ENCODE measurements at places on chromosomes 1 and 21.
A peak's percentile ranks its signal among the peaks of the same experiment; 100 is the strongest.

DNA sequence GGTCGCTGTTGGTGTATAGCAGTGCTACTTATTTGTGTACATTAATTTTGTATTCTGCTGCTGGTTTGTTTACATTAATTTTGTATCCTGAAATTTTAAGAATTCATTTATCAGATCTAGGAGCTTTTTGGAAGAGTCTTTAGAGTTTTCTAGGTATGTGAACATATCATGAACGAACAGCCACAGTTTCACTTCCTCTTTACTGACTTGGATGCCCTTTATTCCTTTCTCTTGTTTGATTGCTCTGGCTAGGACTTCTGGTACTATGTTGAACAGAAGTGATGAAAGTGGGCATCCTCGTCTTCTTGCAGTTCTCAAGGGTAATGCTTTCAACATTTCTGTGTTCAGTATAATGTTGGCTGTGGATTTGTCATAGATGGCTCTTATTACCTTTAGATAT is 1757.9 kb downstream of the BRINP3 start:
- DNase-seq, result no peak

DNA sequence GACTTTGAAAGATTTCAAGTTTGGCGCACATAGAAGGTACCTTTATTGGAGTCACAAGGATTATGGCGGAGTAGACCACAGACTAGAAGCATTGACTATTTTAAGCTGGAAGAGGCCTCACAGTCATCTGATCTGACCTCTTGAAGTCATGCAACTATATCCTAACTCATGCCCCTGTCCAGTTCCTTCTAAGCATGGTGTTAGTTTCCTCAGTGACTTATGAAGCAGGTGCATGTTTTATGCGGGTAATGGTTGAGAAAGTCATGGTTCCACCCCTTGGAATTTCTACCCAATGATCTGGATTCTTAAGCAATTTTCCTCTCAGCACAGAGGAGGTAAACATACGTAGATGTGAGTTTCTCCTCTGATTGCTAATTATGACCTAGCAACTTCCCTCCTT is 11.7 kb downstream of the OLFML3 start:
- DNase-seq, result no peak

GRCh38 chr1:13513063-13513894 is 524 bp downstream of the LRRC38 start:
- DNase-seq, result no peak

- peak; percentile 71 for DNase-seq
Observed at GRCh38 chr21:38819719-38820159, 14.0 kb downstream of the ETS2 start.

GRCh38 chr1:53093451-53093754 is 31.4 kb downstream of the PODN start:
- DNase-seq, result no peak

DNA sequence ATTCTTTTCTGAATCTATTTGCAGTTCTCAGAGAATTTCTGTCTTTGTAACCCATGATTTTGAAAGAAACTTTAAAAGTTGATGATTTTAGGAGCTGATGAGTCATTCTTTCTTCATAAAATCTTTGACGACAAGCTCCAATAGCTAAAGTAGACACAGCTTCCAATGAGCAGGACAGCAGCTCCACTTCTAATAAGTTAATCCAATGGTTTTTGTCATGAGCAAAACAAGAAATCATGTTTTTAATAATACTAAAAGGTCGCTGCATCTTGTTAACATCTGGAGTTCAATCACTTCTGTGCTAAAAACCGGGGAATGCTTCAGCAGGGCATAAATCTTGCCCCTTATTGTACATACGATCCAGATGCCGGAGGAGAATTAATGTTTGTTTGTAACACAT is 48.9 kb upstream of the GORAB start:
- no peak for DNase-seq

DNA sequence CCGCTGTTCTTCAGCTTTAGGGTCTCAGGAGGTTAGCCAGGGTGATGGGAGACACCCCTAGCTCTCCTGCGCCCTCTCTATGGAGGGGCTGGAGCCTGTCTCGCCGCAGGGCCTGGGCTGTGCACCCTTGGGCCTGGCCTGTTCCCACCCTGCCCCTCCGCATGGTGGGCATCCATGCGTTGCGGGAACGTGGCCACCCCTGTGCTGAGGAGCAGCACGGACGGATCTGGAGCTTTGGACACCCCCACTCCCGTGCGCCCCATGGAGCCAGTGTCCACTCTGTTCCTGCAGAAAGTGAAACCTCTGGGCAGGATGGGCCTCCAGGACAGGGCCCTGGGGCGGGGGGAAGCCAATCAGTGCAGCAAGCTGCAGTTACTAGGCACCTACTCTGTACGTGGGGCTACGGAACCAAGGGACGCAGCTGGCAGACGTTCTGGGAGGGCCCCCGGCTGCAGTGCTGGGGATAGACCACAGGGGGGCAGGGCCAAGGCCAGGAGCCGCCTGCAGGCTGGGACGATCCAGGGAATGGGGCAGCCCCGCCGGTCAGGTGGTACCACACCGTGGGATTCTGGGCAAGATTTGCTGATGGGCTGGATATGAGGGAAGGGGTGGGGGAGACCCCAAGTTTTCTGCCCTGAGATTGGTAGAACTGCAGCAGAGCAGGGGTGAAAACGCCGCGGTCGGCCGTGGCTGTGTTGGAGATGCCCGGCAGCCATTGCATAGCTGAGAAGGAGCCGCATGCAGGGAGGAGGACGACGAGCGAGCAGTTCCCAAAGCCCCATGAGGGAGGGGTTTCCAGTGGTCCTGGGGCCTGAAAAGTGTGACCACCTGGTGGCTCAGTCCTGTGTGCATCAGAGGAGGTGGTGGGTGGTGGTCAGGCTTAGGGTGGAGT is 43.3 kb downstream of the TP73 start:
- peak; percentile 59 for DNase-seq

DNA sequence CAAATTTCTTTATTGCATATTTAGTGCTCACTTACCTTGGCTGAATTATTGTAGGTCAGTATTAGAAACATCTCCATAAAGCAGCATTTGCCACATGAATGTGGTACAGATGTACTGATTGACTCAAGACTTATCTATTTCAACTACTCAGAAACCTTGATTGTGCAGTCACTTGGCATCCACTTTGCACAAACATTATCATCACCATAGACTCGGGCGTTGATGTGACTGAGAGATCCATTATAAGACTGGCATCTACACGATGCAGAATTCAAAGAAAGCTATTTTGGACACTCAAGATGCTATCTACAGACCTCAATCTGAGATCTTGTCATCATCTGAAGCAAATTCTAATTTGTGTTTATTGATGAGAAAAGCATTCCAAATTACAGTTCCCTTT is 102.8 kb upstream of the USP25 start:
- no peak for DNase-seq

GRCh38 chr21:46357684-46358425 is 33.9 kb downstream of the PCNT start:
- DNase-seq, result no peak

DNA sequence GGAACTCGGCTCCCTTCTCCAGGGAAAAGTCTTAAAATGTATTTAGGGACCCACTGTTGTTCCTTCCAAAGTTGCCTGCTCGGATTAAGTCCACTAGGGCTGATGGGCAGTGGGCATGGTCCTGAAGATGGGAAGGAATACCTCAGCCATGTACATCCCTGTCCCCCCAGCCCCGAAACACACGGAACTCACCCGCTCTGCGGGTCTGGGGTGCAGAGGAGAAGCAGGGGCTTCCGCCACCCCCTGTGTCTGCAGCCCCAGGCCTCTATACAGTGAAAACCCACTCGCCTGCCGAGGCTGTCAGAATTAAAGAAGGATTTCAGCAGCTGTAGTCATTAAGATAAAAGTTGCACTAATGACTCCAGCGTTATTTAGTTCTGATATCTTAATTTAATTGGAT is 212.6 kb upstream of the VAMP3 start:
- DNase-seq, result no peak

DNA sequence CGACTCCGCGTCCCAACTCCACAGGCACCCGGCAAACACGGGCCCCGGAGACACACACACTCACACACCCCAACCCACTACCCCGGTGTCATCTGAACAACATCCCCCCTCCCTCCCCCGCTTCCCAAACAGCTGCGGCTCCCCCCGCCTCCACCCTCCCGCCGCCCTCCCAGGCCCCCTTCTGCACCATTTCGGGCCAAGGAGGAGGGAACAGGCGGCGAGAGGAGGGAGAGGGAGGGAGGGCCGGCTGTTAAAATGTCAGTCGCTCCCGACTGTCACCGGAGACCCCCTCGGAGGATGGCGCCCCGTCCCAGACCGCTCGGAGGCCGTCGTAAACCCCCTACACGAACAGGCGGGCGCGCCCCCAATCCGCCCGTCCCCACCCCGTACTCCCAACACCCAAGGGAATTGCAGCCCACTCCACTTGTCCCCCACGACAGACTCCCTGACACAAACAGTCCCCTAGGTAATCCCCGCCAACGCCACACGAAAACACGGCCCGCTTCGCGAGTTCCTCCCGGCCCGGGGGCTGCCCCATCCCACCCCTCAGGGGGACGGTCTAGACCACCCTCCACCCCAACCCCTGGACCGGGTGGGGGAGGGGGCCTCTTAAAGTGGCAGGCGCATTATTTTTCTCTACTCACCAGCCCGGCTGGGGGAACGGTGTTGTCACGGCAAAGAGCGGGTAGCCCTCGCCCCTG is 583 bp downstream of the MEF2D start:
- DNase-seq, result peak; percentile 32

GRCh38 chr1:201877877-201878401 is 10.8 kb upstream of the SHISA4 start:
- DNase-seq, result peak; percentile 85

- no peak for DNase-seq
Observed at GRCh38 chr1:54517496-54517895, 30.5 kb upstream of the ACOT11 start.

DNA sequence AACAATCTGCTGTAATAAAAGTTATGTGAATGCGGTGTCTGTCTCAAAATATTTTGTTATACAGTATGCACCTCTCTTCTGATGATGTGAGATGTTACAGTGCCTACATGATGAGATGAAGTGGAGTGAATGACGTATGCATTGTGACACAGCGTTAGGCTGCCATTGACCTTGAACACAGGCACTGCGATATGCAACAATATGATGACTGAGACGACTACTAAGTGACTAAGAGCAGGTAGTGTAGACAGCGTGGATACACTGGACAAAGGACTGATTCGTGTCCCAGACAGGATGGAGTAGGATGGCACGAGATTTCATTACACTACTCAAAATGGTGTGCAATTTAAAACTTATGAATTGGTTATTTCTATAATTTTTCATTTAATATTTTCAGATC is 8.4 kb downstream of the SGIP1 start:
- DNase-seq, result no peak

DNA sequence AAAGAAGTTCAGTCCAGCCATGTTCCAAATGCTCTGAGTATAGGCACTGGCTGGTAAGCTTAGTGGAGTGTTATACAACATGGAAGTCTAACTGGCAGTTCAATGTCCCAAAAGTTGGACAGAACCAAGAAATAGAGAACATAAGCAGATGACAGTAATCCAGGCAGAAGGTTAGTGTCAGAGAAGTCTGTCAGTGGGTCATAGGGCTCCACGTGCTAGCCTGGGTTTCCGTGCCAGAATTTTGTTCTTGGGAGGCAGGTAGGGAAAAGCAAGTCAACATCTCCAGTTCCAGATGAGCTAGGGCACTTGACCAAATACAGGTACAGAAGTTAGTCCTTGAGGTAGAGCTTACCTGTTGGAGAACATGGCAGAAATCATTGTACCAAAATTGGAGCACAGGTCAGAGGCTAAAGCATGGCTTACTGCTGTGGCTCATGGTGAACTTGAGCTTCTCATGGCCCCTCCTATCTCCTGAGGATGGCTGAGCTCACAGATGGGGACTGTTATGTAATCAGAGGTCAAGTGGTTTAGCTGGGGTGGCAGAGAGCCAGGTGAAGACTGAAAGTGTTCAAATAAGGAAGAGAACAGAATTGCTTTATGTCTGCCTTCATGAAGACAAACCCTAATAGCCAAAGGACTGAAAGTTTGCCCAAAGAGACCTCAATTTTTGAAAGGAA is 170.8 kb downstream of the NFIA start:
- DNase-seq, result peak; percentile 96

- no peak for DNase-seq
Observed at GRCh38 chr1:8976896-8977450, 31.3 kb downstream of the CA6 start.

DNA sequence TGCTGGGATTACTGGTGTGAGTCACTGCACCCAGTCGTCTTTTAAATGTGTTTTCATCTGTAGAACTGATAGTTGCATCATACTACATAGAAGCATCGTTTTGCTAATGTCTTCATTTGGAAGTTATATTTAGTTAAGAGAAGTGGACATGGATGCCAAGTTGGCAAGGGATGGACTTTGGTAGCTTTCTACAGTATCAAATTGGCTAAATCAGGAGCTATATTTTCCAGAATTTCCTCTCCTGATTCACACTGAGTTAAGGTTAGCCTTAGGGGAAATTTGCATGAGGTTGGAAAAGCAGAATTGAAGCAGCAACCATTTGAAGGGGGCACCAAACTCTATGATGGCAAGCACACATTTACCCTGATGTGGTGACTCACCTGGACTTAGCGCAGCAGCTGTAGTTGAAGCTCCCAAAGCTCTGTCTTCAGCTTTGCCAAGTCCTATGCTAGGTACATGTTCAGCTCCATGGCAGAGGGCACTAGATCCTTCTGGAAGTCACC is 43.9 kb downstream of the DUSP10 start:
- DNase-seq, result peak; percentile 53

GRCh38 chr1:185328255-185328654 is 11.2 kb upstream of the IVNS1ABP start:
- DNase-seq, result no peak

GRCh38 chr21:45713613-45714012 is 70.1 kb downstream of the PCBP3 start:
- DNase-seq, result no peak

GRCh38 chr1:156704930-156705320 is 458 bp downstream of the CRABP2 start:
- DNase-seq, result peak; percentile 95

DNA sequence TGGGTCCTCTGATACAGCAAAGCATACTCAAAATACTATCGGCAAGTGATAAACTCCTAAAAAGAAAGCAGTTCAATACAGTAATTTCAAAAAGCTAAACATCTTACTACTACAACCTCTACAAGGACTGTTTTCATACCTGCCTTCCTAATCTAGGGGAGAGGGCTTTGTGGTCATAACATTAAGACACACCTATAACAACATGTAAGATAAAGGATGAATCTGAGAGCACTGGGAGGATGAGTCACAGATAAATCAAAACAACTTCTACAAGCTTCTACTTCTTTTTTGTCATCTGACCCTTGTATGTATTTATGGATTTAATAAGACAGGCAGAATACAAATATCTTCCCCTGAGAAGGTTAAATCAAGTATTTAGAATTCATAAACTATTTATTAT is 40.0 kb downstream of the LTN1 start:
- peak; percentile 0 for DNase-seq

GRCh38 chr1:156859523-156860112 is 701 bp upstream of the INSRR start:
- DNase-seq, result no peak

DNA sequence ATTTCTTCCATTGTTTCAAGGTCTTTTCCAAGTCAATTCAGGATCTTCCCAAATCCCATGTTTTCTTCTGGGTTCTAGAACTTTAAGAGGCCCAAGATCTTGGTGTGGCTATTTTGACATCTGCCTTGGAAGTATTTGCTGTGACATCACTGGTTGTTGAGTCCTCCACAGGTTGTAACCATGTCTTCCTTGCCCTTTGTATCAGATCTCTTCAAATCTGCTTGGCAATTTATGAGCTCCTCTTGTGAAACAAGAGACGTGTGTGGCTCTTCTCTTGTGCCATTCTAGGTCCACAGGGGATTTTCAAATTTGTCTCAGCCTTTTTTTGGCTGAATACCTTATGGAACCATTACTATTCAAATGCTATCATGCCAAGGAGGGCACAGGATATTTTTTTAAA is 60.3 kb upstream of the KCNK2 start:
- DNase-seq, result peak; percentile 36

All from MCF 10A (cell line).